ENCODE measurements at places on chromosomes 3 and 15. TPM values are rescaled to one million over a fixed set of nuclear protein-coding genes. Genes with fewer than 3 reads are reported as not detected.
A peak's percentile ranks its signal among the peaks of the same experiment; 100 is the strongest.

DNA sequence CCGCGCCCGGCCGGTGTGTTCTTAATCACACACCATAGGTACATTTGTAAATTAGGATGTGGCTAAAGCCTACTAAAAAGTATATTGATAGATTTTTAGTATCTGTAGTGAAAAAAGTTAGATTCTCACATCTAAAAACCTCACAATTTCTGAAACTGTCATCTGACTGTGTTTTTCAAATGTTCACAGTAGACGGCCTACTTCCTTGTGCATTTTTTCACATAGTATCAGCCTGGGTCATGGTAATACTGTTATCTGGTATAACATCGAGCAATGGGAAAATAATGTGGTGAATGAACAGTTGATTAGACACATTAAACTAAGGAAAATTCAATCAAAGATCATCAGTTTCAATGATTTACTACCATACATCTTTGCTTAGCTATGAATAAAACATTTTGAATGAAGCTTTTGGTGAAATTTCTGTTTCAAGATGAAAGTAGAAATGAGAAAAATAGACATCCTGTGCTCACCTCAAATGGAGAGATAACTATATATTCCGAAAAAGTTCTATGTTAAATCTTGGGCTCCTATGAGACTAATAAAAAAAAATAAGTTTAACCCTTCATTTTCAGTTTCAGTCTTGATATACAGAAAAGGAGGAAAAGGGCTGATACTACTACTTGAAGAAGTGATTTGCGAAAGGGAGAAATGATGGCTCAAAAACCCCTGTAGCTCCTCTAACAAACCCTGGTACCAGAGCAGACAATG lies 262.7 kb downstream of the ZBTB20 start:
- DNase-seq: no peak

DNA sequence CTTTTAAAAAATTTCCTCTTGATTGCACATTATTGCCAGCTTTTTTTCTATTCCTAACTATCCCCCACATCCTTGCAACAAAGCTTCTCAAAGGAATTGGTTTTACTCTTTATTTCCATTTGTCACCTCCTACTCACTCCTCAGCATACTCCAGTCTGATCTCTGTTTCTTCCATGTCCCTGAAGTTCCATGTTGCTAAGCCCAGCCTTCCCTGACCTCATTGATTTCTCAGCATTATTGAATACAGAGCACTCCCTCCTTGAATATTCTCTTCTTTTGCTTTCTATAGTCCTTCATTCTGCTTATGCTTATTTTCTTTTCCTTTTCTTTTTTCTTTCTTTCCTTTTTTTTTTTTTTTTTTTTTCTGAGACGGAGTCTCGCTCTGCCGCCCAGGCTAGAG lies 10.7 kb downstream of the ARID3B start:
- DNase-seq: no peak

- no peak for DNase-seq
Observed at GRCh38 chr3:117998071-117998470, 1036.6 kb downstream of the IGSF11 start.

DNA sequence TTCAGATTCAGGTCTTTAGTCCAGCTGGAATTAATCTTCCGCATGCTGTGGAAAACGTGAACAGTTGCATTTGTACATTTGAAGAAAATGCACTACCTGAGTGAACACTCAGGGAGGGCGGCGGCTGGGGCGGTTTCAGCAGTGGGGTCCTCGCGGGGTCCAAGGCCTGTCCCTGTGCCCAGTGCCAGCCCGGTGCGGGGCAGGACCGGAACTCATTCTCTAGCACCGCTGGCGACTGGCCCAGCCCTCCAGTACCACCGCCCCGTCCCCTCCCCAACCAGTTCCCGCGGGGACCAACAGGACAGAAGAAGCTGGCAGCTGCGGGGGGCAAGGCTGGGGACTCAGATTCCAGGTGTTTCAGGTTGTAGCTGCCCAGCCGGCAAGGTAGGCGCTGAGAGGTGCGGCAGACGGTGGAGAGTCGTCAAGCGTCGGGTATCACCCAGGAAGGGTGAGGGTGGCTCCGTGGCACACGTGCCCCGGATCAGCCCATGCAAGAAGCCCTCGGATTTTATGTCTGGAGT lies 72.2 kb upstream of the ARNT2 start:
- no peak for DNase-seq

DNA sequence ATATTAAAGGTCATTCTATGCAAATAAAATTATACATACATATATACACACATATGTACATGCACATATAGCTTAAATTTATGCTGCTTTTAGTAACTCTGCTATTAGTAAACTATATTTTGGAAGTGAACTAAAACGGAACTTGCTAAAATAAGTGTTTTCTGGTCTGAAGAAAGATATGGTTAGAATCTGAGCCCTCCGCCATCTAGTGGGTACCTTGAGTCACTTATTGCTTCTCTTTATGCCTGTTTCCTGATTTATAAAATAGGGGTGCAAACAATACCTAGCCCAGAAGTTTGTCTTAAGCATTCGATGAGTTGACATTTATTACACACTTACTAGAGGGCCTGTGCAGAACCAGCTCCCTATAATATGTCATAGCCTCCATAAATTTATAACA lies 255.7 kb downstream of the CNTN6 start:
- DNase-seq: no peak

GRCh38 chr3:167653760-167654159 lies at the start of gene WDR49:
WDR49 (minus strand) TSS chr3:167653942; CDS start chr3:167653425, 517 bp downstream.
- DNase-seq: no peak

DNA sequence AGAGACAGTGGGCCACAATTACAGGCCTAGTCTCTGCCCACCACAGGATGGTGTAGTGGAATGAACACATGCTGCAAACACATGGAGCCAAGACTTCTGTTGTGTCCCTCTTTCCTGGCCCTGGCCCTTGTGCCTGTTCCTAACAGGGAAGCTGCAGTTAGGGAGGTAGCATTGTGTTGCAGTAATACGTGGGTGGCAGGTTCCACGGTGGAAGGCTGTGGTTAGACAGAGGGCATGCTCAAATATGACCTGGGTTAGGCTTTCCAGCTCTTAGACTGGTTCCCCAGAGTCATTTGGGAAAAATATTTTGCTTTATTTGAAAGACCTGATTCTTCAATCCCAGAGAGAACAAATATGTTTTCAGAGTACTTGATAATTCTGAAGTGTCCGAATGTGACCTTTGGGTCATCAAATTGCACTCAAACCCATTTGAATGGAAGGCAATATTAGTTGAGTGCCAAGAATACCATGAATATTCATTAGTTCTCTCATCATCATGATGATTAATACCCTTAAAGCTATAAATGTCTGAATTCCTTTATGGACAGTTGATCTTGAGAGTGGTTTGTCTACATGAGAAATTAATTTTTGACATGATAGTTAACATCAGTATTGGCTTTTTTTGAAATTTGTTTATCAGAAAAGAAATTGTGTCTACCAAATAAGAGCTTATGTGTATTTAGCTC lies 28.5 kb downstream of the PLAAT1 start:
- no peak for DNase-seq

DNA sequence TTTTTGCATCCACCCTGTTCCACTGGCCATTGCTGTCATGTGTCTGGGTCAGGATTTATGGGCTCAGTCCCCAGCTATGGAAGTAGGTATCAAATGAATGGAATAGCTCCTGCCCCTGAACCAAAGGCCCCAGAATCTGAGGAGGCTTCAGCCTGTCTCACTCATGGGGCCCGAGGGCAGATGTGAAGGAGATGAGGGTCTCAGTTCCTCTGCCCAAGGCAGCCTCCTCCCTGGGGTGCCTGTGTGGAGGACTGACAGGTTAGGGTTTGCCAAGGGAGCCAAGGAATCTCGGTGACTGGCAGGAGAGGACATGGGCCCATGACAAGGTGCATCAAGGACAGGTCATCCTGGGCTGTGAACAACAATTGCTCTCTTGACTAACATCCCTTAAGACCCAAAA lies 70.4 kb downstream of the CPN2 start:
- DNase-seq: no peak

MKRN3 gene
- 1.3 TPM for polyA plus RNA-seq

GRCh38 chr15:49622561-49622960 lies 1.7 kb downstream of the DTWD1 start:
- DNase-seq: no peak

ACTC1 gene
- polyA plus RNA-seq: 1.2 TPM

- DNase-seq: no peak
Observed at GRCh38 chr3:150106740-150107428, 136.2 kb upstream of the PFN2 start.

DNA sequence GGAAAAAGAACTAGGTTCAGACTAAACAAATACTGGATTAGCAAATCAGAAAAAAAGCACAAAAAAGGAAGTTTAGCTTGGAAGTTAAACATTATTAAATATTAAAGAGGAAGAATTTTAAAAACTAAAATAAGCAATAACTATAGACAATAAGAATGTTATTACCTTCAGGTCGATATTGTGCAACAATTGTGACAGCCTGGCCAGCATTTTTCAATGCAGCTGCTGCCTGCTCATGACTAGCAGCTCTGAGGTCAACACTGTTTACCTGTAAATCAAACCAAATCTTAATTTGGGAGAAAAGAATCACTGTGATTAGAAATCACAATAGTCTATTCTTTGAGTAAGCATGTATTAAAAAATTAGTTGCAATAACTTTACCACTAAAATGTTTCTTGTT lies 75.1 kb upstream of the MELTF start:
- no peak for DNase-seq

TIPARP gene
- polyA plus RNA-seq: 24.1 TPM

GRCh38 chr3:52892625-52893311 lies 4.6 kb downstream of the STIMATE start:
- DNase-seq: no peak

RTP1 gene
- not detected for polyA plus RNA-seq

DNA sequence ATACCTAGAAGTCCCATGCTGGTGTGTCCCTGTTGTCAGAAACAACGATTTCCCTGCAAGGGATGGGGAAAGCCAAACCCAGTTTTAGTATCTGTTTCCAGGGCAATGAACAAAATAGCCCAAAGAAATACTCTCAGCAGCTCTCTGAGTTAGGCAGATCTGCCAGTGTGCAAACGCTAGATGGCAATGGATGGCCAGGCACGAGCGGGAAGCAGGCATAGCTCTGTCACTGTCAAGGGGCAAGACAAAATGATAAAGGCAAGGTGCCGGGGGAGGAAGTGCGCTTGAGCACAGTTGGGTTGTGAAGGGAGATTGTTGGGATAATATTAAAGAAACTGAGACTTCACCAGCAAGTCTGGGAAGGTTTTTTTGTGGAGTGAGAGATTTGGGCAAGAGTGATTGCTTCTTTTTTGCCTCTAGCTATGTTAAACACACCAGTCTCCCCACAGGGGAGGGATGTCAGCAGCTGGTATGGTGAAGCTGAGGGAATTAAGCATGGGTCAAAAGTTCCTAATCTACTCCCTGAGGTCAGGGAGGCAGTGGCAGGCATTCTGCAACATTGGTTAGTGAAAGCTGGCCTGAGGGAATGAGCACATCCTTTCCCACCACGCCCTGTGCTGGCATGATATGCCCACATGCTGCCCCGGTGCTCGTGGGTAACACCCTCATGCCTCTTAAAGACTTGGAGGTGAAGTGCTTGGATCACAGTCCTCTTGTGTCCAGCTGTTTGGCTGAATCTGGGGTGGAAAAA lies 117.5 kb downstream of the PDCD6IP start:
- DNase-seq: peak; percentile 13

CHST2 gene
- 26.6 TPM for polyA plus RNA-seq

DNA sequence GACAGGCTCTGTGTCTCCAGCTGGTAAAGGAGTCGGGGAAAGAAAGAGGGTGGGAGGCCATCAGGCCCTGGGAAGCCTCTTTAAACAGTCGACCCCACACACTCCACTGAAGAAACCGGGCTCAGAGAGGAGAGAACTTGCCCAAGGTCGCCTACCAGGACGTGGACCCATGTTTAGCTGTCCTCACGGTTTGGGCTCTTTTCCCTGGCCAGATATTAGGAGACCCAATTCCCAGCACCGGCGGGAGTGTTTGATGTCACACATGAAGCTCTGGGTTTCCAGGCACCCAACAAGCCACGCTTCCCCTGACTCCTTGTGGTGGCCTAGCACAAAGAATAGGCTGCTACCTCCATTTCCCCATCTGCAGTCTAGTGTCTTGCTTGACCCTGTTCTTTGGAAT lies 52.2 kb upstream of the GRIP2 start:
- no peak for DNase-seq

ANKRD63 gene
- not detected for polyA plus RNA-seq

GRCh38 chr15:90209591-90209990 lies 8.5 kb downstream of the SEMA4B start:
- DNase-seq: no peak

ARRDC4 gene
- 35.6 TPM for polyA plus RNA-seq

DNA sequence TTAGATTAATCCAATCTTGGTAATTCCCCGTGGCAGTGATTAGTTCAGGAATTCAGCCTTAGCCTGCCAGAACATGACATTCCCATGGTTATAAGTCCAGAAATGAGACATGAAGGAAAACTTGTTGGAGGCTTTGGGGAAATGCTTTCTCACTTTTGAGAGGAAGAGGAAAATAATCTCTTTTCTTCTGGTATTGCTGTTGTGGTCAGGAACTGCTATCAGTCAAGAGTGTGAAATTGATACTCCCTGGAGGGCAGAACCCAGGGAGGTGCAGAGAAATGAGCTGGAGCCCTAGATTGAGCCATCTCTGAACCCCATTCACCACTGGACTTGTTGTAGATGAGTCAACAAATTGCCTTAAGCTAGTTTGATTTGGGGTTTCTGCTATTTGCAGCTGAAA lies 38.6 kb upstream of the APH1B start:
- no peak for DNase-seq

GRCh38 chr3:191958980-191959671 lies 498.2 kb downstream of the PYDC2 start:
- no peak for DNase-seq

CEP19 gene
- polyA plus RNA-seq: 5.7 TPM

DNA sequence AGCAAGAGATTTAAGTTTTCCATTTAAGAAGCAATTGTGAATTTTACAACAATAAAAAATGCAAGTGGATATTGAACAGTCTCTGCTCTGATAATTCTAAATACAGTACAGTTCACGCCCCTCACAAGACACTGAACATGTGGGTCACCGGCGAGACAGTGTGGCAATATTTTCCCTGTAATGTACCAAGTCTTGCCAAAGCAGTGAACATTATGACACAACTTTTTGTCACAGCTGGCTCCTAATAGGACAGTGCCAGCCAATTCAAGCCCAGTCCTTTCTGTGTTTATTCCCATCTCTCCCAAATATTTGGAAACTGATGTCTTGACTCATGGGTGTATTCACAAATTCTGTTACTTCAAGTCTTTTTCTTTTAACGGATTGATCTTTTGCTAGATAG lies 62.3 kb downstream of the PPARG start:
- DNase-seq: no peak

SIDT1 gene
- 2.4 TPM for polyA plus RNA-seq

GRCh38 chr3:33789183-33789954 lies 9.1 kb upstream of the PDCD6IP start:
- DNase-seq: no peak

GRCh38 chr15:34709866-34710265 lies 44.9 kb downstream of the GJD2 start:
- DNase-seq: no peak
